Stimulated activated CD8-positive, alpha-beta memory T cell treated with anti-CD3 and anti-CD28 coated beads, Interleukin-4, amount 100 ng/mL, for 4 hours (primary cell): ENCODE measurements at places on chromosomes 5 and 9.

DNA sequence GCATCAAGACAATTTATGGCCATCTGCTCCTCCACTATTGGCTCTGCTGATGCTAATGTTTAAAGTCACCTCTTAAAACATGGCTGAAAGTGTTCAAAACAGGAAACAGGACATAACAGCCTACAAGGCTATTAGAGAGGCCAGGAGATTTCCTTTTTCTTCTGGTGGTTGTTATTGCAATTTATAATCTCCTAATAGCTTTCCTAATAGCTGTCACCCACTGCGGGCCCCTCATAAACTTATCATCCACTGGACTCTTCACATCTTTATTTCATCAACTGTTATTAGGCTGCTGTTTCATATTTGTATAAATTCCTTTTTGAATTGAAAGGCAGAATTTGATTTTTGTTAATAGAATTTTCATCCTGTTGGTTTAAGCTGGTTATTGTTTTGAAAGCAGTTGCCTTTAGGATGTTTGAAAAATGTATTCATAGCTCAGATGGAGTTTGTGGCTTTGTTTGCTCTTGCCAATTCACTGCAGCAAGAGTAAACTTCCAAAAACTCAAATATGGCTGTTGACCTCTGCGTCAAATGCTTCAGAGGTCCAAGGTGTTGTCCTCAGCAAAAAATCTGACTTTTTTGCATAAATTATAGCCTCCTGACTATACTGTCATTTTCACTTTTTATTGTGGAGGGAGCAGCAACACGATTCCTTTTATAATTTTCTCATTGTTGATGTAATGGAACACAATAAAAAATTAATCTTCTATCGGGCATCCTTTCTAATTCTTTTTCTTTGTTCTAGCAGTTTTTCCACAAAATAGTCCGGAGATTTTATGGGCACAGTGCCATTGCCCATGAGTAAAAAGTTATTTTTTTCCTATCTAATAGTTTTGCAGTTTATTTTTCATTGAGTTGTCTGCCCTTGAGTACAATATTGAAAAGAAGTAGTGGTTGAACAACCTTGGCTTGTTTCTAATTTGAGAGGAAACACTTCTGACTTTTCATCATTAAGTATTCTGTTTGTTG is 69.3 kb downstream of the MAT2B start:
- no peak for DNase-seq

DNA sequence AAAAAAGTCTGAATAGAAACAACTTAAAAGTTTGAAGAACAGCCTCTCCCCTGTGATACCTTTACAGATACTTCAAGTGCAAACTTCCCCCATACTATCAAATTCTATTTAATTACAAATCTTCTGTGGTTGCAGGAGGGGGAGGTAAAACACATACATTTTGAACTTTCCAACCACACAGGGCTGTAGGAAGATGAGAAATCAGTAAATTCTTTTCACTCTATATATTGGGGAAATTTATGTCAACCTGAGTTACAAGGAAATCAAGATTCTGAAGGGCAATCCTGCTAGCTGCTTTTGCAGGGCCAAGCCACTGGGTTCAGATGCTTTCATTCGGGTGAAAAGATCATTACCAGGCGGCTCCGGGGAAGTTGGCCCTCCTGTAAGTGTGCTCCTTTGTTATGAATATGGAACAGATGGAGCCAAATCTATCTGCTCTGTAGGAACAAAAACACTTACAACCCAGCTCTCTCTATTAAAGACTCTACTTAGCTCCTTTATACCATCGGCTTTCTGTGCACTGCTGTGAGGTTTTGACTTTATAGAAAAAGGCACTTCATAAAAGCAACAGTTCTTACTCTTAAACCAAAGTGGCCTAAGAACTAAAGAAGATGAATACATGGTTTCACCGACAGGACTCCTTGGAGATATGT is 269.1 kb downstream of the EFNA5 start:
- no peak for DNase-seq

GRCh38 chr5:170338933-170339779 is 41.6 kb upstream of the LCP2 start:
- DNase-seq = peak; percentile 35

GRCh38 chr5:80754900-80755299 is 100.1 kb upstream of the DHFR start:
- DNase-seq = no peak

DNA sequence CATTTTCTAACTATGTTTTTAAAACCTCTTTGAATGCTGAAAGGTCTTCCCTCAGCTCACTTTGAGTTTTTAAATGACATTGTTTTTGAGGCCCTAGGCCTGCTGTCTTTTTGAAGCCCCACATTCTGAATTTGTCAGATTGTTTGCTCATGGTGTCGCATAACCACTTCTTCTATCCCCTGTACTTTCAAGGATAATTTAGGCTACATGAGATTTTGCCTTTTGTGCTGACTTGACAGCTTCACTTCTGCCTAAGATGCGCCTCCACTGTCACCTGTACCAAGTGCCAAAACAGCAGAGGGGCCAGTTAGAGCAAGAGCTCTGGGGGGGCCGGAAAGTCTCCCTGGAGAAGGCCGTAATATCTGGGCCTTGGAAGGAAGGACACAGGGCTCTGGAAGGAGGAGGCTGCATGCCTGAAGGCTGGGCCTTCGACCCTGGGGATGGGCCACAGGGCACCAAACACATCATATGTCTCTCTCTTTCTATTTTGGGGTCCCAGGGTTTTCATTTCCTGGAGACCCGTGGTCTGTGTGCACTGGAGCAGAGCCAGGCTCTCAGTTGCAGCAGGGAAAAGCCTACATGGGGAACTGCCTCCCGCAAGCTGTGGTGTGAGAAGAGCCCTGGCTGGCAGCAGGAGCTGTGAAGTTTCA is 49.1 kb downstream of the NDST1 start:
- DNase-seq = no peak

GRCh38 chr5:171612749-171613148 is 172.9 kb upstream of the SMIM23 start:
- DNase-seq = no peak

DNA sequence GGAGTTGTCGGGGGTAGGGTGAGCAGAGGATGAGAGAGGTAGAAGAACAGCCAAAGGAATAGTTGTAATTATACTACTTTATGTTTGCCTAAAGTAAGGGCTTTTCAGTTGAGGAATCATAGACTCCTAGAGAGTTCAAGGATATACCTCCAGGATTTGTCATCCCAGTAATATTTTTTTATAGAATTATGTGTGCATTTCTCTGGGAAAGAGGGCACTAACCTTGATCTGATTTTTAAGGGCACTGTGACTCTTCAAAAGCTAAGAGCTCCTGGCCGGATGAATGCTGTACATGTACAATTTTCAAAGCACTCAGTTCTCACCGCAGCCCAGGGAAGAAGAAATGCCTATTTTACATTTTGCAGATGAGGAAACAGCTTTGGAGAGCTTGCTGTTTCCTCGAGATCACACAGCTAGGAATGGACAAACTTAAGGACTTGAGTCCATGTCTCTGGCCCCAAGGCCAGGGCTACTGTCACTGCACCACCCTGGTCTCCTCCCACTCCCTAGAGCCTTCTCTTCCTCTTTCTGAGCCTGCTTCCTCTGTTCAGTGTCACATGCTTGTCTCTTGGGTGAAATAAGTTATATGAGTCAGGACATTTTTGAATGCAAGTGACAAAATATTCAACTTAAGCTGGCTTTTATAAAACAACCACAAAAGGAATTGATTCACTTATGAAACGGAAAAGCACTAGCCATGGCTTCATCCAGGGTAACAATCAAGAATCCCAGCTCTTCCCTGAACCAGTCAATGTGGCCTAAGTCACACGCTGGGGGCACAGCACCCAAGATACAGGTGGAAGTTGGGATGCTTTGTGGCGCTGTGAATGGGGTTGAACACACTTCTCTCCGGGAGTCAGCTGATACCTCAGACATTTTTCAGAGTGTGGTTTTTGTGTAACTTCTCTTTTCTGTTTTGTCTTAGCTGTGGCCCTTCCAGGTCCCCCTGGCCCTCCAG is 45.7 kb upstream of the TGFBR1 start:
- no peak for DNase-seq

DNA sequence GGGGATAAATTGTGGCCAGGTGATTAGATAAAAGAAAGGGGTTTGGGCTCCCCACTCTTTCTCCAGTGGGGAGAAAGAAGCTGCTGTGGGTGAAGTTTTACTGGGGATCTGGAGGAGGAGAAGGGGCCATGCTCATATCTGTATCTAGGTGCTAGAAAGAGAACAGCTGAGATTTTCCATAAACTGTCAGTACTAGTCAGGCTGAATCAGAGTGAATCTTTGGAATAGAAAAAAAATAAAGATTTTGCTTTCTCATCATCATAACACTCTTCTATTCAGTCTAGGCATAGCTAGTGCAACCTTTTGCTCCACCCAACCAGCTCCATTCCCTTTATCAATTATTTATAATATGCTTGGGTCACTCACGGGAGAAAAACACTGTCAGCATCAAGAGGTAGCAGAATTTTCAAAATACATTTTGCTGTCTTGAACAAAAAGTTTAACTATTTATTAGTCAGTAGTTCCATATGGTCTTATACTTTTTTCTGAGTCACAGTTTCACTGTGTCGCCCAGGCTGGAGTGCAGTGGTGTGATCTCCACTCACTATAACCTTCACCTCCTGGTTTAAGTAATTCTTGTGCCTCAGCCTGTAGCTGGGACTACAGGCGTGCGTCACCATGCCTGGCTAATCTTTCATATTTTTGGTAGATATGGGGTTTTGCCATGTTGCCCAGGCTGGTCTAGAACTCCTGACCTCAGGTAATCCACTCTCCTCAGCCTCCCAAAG is 21.3 kb upstream of the ERMP1 start:
- no peak for DNase-seq

DNA sequence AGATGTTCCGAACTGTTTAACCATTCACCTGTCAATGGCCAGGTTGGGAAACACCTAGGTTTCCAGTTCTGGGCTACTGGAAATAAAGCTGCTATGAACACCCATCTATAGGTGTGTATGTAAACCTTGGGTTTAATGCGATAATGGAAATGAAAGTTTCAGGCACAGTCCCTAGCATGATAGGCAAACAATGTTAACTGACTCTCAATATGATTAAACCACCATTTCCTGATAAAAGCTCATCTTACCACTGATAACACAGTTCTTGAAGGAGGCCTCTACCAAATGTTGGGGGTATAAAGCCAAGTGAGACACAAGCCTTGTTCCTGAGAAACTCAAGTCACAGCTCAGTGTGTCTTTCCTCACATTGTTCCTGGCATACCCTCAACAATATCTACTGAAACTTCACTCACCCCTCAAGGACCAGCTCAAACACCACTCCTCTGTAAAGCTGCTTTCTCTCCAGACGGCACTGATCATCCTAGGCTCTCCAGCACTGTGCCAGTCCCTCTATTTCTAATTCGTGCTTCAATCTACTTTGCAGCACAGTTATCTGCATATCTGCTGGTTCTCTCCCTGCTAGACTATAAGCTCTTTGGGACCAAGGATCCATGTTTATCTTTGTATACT is 15.8 kb downstream of the RAB14 start:
- DNase-seq = no peak

DNA sequence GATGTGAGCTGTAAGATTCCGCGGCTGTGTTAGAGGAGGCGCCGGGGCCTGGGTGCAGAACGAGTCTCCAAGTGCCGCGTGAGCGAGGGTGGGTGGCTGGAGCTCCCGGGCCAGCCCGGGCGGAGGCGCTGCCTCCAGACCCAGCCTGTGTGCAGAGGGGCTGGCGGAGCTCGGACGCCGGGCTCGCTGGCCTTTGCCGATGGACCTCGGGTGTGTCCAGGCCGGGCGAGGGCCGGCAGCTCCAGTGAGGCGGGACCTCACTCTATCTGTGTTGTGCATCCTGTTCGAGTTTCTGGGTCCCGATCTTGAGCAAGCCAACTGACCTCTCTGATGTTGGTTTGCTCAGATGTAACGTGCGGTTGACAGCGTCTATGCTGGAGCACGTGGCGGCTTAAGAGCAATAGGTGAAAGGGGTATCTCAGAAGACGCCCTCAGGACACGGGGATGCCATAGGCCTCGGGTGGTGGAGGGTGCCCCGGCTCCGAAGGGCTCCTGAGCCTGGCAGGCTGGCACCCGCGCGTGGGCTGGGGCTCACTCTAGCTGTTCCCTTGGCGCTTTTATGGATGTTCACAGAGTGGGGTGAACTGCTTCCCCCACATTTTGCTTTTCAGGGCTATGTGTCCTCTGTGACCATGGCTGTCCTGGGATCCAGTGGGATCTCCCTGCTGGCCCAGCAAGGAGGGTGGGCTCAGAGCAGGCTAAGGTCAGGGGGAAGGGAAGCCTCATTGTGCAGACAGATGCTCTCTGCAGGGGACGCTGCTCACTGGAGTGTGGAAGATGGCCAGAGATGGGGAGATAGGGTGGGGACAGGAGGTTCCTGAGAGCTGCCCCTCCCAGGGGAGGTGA is 69.8 kb downstream of the MRPL36 start:
- DNase-seq = no peak

DNA sequence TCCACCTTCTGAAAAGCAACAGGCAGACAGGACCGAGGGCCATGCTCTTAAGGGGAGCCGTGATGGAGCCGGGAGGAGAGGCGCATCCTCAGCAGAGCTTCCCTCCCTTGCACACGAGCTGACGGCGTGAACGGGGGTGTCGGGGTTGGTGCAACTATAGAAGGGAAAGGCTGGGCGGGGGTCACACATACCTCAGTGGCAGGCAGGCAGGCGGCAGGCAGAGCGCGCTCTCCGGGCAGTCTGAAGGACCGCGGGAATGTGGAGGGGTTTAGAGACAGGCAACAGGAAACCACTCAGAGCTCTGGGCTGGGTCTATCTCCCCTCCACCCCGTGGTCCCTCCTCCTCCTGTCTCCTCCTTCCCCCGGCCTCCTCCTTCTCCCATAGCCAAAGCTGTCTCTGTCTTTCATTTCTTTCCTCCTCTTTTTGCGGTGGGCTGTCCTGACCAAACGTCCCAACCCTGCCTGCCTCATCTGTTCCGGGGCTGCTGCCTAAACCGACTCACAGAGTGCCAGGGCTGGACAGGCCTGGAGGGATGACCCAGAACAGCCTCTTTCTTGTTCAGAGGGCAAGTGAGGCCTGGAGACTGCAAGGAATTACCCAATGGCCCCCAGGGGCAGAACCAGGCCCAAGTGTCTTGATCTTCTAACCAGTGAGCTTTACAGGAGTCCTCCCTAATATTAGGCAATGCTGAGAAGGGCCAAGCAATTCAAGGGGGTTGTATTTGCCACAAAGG is at the start of gene SPARC:
Gene SPARC (minus strand): TSS at position 242 of the 734 bp plus-strand sequence. CDS start 10,727 bp downstream, outside the sequence.
- DNase-seq = no peak

DNA sequence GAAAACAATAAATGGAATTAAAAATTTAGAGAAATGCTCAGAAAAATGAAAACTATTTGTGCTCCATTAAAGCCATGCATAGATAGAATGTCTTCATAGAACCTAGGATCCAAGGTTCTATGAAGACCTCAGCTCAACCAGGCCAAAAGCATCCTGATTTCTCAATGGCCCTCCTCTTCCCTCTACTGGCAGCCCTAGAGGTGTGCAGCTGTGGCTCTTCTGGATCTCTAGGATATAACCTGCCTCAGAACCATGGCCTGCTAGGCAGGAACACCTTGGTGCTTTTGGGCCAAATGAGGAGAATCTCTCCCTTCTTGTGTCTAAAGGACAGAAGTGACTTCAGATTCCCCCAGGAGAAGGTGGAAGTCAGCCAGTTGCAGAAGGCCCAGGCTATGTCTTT is 15.1 kb downstream of the IFNA1 start:
- no peak for DNase-seq

GRCh38 chr5:161406880-161407279 is 139.6 kb downstream of the GABRB2 start:
- no peak for DNase-seq
